ENCODE measurements at places on chromosomes 11 and 22. TPM values are rescaled to one million over a fixed set of nuclear protein-coding genes. Genes with fewer than 3 reads are reported as not detected.

The WT1 gene
- total RNA-seq = 0.04 TPM

The KRTAP5-7 gene
- 0.21 TPM for total RNA-seq

The RFPL3 gene
- 1.0 TPM for total RNA-seq

The OR10D3 gene
- total RNA-seq = 0.06 TPM

DNA sequence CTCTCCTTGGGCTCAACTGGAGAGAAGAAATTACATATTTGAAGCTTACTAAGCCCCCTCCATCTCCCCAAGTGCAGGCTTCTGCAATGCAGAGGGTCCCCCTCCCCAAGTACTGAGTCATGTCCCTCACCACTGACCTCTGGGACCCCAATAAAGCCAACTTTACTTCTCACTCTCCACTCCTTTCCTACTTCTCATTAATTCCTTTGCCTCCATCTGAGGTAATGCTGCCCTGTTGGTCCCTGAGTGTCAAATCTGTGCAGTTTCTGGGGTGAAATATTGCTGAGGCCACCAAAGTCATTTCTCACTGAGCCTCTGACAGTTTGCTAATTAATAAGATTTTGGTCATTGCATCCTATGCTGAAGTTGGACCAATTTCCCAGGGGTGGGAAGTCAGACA lies 101.6 kb downstream of the NELL1 start:
- ATAC-seq = no peak

DNA sequence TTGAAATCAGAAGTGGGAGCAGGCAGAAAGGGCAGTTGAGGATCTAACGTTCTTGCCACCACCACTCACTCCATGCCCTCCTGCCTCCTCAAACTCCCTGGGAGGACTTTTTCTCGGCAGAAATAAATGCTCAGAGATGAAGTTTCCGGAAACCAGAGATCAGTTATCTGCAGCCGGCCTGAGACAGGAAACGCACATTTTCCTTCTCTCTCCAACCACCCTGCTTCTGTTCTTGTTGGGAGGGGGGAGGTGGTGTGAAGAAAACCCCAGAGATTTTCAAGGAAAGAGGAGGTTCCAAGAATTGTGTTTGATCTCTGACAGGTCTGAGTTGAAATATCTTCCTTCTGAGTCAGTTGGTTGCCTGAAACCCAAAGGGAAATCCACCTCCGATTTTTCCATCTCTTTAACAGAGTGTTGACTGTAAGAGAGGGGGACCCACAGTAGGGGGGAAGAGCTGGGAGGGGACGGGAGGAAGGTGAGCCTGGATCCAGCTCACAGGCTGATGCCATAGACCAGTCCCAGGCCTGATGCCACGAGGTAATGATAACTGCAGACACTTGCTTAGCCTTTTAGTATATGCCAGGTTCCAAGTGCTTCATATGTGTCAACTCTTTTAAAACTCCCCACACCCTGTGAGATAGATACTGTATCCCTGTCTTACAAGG lies 100.8 kb downstream of the TRAF6 start:
- ATAC-seq = no peak

DNA sequence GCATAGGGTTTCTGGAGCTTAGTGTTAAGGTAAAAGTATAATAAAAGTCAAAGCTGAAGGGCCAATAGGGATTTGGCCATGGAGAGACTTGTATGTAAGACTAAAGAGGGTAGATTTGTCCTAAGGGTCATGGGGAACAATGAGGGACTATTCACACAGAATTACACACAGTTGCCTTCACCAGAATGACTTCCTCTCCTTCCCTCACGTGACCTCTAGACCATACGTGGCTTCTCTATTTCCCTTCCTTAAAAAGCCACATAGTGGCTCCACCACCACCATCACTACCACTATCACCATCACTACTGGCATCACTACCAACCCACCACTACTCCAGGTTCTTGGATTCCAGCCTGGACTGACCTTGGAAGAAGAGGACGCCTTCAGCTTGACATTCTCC lies 2.8 kb downstream of the HPX start:
- no peak for ATAC-seq

DNA sequence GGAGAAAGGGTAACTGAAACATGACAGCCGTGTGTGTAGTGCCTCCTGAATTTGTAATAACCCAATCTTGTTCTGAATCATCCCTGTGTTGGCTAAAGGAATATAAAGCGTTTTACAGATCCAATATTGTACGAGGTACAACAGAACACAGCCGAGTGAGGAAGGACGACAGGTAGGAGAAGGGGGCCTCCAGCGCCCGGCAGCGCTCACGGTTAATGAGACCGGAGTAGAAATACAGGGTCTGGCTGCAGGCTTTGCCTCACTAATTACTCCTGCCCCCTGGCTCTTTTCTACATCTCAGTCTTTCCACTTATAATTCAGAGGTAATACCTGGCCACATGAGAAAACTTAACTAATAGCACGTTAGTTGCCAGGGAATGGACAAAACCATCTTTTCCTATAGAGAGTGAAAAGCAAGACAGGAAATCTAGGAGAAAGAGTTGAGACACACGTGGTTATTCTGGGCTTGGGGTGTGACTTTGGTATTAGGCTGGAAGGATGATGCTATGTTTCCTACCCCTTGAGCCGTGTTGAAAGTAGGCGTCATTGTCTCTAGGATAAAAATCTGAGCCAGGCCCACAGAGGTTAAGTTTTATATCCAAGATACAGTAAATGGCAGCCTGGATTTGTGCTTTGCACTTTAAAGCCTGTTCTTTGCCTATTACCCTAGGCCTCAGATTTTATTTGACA lies 54.1 kb downstream of the GRIK4 start:
- ATAC-seq = no peak

DNA sequence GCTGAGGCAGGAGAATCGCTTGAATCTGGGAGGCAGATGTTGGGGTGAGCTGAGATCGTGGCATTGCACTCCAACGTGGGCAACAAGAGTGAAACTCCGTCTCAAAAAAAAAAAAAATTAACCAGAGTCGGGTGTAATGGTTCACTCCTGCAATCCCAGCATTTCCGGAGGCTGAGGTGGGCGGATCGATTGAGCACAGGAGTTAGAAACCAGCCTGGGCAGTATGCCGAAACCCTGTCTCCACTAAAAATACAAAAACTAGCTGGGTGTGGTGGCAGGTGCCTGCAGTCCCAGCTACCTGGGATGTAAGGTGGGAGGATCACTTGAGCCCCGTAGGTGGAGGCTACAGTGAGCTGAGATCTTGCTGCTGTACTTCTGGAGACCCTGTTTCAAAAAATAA lies 1.5 kb downstream of the RANGAP1 start:
- no peak for ATAC-seq

DNA sequence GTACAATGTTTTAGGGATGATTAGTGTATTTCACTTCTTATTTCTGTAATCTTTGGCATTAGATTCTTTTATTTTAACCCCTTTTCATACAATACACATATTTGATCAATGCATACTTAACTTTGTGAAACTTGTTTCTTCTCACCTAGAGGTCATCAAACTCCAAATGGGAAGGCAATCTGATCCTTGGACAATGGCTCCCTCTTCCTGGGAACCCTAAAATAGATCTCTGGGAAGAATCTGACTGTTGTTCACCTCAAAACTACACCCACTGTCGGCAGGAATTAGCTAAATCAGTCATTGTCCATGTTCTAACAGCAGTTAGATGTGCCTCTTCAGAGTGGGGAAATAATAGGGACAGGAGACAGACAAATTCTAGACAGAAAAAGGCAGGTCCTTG lies 707.4 kb upstream of the CHORDC1 start:
- ATAC-seq = no peak

DNA sequence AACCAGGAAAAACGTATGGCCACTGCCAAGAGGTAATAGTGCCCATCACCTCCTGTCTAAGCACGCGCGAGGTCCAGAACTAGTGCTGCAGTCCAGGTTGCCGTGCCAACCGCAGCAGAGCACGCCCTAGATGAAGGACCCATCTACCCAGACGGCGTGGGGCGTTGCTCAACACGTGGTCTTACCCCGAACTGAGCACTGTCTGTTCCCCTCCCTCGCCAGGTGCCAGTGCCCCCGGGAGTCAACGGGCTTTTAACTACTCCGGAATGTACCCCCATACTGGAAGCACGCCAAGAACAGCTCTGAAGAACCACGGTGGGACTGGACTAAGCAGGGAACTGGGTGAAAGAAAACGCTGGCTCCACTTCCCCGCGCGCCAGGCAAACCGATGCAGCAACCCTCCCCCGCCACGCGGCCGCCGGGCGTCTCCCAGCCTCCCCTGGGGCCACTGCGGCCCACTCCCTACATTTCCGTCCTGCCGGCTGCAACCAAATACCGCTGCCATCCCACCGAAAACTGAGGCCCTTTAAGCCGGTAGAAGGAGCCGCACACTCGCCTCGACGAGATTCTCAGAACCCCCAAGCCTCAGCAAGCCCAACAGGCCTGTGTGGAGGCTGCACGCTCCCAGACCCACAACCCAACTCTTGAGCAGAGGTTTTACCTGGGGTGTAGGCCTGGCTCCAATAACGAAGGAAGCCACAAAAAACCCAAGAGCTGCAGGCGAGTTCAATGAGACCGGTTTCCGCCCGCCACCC lies at the start of gene HSPA8:
TSS of gene HSPA8 (minus strand) at position 734 of the 755 bp plus-strand sequence. CDS start 812 bp downstream, outside the sequence.
- peak; percentile 11 for ATAC-seq

DNA sequence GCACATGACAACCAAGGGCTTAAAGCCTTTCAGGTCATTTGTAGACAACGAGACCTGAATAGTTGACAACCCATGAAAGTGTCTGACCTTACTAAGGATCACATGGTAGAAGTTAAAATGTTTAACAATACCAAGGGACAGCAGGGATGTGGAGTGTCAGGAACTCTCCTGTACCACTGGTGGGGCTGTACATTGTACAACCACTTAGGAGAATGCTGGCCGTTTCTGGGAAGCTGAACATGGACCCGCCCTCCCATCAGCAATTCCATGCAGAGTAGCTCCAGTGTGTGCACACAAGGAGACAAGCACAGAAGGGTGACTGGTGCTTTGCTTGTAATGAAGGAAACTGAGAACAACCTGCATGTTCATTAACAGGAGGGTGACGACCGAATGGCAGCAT lies 162.9 kb downstream of the MPPED1 start:
- no peak for ATAC-seq

GRCh38 chr11:11537372-11537771 lies 84.4 kb downstream of the GALNT18 start:
- peak; percentile 22 for ATAC-seq

GRCh38 chr22:42560781-42561180 lies 7.0 kb downstream of the SERHL2 start:
- peak; percentile 33 for ATAC-seq

DNA sequence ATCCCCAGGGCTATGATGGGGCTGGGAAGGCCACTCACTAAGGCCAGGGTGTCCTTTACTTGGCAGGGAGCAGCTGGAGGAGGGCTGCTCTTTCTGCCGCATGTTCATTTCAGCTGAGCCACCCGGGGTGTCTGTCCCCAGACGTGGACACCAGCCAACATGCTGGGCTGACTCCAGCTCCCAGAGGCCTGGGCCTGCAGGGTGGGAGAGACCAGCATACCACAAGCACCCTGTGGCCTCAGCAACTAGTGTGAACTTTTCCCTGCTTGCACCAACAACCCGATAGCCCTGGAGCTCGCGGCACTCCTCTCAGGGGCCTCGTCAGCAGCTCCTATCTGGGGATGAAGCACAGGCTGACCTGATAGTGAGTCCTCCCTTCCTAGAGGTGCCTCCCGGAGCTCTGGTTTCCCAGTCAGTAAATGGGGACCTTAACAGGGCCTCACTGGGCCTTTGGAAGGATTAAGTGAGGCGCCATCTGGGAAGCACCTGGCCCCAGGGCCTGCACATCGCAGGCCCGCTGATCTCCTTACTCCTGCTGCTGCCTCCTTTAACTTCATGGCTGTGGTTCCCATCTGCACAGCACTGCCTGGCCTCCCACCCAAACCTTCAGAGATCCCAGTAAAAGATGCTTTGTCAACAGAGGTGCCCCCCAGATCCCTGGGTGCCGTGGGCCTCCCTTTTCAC lies 83.4 kb downstream of the GALNT18 start:
- ATAC-seq = no peak

- ATAC-seq = no peak
Observed at GRCh38 chr11:26632691-26633159, 60.7 kb upstream of the MUC15 start.

All from motor neuron (in vitro differentiated cells).